ENCODE measurements at places on chromosomes 6 and 20.
A peak's percentile ranks its signal among the peaks of the same experiment; 100 is the strongest.

GRCh38 chr6:444653-445275 is 53.2 kb downstream of the IRF4 start:
- no peak for DNase-seq

DNA sequence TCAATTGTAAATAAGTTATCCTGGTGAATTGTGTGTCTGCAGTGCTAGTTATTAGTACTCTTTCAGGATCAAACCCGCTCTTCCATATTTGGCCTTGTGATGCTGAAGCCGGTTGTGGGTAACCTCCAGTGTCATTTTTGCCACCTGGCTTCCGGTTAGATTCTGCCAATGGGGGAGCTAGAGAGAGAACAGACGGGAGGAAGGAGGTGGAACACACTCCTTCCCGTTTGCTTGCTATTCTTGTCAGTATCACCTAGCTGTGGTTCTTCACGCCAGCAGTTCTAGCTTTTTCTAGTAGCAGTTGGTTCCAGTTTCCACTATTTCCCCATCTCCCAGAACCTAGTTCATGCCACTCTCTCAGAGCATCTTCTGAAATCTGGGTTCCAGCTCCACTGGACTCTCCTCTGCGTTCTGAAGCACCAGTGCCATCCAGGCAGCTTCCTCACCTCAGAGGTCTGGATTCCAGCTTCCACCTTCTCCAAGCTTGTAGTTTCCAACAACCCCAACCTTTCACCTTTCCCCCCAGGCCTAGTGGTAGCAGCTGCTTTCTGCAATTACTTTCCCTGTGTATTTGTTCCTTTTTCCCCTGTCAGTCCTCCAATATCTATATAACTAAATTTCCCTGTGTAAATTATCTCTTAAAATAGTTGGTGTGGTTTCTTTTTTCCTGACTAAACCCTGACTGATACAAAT is 46.9 kb upstream of the LOC128125822 start:
- no peak for DNase-seq

DNA sequence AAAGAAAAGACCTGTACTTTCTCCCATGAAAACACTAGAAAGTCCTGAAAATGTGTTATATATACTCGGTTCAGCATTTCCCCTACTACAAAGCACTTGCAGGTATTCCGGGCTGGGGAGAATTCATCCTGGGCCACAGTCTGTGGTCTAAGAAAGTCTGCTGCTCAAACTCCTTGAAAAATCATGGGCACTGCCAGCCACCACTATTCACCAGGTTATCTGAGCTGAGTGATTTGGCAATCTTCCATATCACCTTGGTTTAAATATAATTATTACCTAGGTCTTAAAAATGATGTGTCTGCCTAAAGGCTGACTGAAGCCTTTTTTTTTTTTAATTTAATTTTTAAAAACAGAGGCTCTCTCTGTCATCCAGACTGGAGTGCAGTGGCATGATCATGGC is 11.3 kb downstream of the FKBP5 start:
- DNase-seq = no peak

- DNase-seq = no peak
Measured at GRCh38 chr6:163916315-163917081, 502.0 kb downstream of the QKI start.

DNA sequence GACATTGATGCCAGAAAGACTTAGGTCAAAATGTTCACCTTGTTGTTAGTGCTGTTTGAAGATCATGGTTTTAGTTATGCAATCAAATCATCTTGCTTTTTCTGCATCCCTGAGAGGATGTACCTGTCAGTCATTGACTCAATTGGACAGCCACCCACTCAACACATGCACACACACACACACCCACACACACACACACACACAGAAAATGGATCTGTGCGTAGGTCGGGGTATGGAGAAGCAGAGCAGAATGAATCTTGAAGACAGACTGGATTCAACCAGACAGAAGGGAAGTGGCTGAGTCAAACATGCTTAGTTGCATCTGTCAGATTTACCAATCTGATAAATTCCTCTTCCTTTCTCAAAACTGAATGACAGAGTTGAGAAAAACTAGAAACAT is 19.1 kb upstream of the ZSCAN23 start:
- peak; percentile 16 for DNase-seq

GRCh38 chr6:24971067-24971466 is 35.3 kb upstream of the RIPOR2 start:
- no peak for DNase-seq

GRCh38 chr6:39196673-39197091 is 32.6 kb downstream of the KCNK5 start:
- DNase-seq = no peak

DNA sequence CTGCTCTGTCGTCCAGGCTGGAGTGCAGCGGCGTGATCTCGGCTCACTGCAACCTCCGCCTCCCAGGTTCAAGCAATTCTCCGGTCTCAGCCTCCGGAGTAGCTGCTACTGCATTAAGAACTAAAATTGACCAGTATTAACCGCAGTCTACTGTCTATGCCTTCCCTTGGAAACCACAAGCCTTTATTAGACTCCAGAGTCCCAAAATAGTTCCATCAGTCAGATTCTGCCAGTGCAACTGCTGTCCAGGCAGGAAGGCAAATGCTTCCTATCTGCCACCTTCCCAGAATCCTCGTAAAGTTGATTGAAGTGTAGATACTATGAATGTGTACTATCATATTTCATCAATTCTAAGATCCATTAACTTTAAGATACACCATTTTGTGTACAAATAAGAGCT is 16.7 kb downstream of the KAT14 start:
- DNase-seq = no peak

DNA sequence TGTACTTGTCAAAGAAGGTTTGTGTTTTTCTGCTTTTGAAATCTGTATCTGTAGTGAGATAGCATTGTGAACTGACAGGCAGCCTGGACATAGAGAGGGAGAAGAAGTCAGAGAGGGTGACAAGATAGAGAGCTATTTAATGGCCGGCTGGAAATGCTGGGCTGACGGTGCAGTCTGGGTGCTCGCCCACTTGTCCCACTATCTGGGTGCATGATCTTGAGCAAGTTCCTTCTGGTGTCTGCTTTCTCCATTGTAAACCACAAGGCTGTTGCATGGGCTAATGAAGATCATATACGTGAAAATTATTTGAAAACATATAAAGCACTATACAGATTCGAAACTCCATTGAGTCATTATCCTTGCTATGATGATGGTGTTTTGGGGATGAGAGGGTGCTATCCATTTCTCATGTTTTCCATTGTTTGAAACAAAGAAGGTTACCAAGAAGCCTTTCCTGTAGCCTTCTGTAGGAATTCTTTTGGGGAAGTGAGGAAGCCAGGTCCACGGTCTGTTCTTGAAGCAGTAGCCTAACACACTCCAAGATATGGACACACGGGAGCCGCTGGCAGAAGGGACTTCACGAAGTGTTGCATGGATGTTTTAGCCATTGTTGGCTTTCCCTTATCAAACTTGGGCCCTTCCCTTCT is 18.4 kb downstream of the CD83 start:
- DNase-seq = no peak

GRCh38 chr6:37433657-37434271 is 743 bp downstream of the CMTR1 start:
- no peak for DNase-seq

DNA sequence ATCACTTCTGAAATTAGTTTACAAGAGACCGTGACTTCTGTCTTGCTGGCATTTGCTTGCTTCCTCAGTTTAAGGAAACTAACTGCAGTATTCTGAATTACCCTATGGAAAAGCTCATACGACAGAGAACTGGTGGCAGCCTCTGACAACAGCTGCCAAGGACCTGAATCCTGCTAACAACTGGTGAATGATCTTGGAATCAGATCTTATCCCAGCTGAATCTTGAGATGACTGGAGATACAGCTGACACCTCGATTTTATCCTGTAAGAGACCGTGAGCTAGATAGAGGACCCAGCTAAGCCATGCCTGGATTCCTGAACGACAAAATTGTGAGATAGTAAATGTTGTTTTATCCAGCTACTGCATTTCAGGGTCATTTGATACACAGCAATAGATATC is 202.3 kb downstream of the OGFRL1 start:
- no peak for DNase-seq

DNA sequence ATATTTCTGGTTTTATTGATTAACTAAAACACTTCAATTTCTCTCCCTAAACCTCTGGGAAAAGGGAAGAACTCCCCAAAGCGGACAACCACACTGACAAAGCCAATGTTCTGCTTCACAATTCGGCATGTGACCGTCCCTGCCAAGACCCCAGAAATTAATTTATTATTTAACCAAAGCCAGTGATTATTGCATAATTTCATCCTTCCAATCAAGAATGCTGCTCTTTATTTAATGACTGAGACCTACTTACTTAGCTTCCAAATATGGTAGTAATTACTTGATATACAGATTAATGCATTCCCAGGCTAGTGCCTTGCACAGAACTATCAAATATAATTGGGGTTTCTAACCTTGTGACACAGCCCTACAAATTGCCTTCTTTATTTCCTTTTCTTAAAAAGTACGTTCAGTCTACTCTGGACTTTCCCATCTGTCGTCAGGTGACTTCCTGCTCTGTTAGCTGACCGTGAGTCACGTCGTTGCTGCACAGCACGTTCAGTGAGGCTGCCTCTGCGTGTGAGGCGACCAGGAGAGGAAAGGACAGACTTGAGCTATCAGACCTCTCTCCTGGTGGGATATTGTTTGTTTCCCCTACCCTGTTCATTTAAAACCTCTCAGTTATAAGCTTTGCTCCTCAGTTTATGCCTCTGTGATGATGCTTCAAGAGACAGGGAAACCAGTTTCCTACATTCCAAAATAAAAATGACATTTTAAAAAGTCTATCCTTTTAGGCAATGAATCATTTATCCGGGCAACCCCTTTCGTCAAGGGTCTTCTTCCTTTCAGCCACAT is 55.7 kb upstream of the TNFAIP3 start:
- DNase-seq = peak; percentile 85

- DNase-seq = no peak
Measured at GRCh38 chr6:152804150-152804549, 53.6 kb downstream of the VIP start.

DNA sequence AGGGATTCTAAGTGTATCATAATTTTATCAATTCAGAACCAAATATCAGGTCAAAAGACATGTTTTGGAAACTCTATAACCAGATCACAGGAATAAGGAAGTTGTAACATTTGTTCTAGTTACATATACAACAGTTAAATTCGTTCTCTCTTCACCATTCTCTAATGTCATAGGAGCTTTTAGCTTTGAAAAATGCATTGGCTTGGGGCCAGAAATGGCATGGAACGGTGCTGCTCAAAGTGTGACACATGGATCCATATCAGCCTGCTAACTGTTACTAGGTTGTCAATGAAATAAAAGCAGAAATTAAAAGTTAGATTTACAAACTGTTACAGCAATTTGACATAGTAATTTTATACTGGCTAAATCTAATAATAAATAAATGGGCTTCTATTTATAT is 120.3 kb downstream of the LCA5 start:
- no peak for DNase-seq

DNA sequence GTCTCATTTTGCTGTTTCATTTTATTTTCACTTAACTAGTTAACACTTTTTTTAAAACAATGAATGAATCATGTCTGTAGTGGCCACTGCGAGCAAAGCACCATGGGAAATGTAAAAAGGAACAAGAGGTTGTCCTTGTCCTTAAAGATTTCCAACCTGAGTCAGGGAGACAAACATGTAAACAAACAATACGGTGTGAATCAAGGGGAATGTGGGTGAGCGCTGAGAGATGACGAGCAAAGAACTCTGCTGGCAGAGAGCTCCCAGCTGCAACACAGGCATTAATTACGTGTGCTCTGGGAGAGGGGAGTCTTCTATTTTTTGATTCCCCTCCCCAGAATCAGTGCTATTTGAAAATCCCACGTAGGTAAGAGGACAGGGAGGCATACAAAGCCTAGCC is 84.3 kb downstream of the ATXN1 start:
- no peak for DNase-seq

DNA sequence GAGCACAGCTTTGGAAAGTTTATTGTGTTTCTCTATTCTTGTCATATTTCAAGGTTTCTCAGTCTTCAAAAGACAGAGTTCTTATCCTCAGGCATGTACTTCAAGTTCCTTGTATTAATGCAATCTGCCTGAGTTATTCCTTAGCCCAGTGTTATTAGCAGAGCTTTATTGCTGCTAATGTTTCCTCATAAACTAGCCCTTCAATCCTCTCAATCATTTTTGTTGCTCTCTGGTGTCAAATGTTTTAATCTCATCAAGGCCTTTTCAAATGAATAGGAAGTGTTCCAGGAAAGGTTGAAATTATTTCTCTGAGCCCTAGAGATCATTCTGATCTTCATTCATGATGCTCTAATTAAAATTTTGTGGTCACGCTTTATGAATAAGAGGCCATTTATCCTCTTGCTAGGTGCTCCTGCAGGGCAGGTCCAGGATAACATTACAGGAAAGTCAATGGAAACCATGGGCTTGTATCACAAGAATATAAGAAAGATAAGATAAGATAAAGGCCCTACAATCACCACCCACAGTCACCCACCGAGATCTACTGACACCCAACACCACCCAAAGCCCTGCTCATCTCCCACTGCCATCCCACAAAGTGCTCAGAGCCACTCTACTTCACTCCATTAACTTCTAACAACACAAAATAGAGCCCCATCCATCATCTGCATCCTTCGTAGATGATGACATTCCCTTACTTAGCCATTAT is 125.9 kb downstream of the COL9A1 start:
- DNase-seq = no peak

- DNase-seq = peak; percentile 14
Measured at GRCh38 chr6:87848616-87849015, 146.6 kb upstream of the AKIRIN2 start.

DNA sequence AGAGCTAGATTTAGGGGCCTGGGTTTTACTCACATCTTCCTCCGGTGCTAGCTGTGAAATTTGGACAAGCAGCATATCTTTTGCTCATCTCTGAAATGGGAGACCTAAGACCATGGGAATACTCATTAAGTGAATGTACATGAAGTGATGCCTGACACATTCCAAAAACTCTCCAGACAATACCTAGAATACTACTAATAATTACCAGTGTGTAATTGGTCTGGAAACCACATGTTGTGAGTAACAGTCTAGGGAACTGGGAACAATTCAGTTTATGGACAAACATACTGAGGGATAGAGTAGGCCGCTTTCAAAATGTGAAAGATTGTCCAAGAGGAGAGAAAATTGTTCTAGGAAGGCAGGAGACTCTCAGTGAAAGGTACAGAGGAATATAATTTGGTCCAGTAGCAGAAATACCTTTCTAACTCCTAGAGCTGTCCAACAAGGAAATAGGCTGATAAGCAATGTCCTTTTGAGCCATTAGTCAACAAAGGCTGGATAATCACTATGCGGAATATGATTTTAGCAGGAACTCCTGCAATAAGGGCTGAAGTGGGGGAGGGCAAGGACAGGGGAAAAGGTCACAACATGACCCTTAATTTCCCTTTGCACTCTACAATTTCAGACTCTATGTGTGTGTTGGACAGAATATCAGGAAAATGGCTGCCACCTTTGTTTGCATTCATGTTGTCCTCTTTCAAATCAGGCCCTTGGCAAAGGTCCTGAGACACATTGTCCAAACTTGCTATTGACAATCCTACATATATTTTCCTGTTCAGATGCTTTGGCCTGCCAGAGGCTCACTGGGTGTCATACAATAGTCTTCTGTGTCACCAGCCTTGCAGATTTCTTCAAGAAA is 315.4 kb downstream of the PLCB1 start:
- DNase-seq = no peak

GRCh38 chr6:89975991-89976693 is 81.9 kb downstream of the GJA10 start:
- DNase-seq = no peak

GRCh38 chr20:21053002-21053762 is 53.0 kb downstream of the LINC00237 start:
- DNase-seq = no peak

Measured in epithelial cell of prostate (primary cell).